ENCODE measurements at places on chromosomes 7 and 10.

DNA sequence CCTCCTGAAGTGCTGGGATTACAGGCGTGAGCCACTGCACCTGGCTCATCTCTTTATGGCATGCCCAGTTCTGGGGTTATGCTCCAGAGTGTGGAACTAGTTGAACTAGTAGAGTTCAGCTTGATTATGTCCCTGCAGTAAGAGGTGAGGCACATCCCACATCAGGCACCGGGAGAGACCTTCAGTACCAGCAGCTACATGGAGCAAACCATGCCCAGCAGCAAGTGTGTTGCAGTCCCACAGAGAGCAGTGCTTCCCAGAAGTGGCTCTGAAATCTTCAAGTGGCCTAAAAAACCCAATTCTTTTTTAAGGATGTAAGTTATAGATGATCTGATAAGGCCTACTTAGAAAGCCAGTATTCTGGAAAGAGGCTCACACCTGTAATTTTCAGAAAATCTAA, 331.9 kb upstream of the PRKCQ start:
- no peak for DNase-seq

DNA sequence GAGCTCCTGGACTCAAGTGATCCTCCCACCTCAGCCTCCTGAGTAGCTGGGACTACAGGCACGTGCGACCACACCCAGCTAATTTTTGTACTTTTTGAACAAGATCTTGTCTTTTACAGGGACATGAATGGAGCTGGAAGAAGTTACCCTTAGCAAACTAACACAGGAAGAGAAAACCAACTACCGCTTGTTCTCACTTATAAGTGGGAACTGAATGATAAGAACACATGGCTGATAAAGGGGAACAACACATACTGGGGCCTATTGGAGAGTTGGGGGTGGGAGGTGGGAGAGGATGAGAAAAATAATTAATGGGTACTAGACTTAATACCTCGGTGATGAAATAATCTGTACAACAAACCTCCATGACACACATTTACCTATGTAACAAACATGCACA, 70.9 kb upstream of the INHBA start:
- no peak for DNase-seq

DNA sequence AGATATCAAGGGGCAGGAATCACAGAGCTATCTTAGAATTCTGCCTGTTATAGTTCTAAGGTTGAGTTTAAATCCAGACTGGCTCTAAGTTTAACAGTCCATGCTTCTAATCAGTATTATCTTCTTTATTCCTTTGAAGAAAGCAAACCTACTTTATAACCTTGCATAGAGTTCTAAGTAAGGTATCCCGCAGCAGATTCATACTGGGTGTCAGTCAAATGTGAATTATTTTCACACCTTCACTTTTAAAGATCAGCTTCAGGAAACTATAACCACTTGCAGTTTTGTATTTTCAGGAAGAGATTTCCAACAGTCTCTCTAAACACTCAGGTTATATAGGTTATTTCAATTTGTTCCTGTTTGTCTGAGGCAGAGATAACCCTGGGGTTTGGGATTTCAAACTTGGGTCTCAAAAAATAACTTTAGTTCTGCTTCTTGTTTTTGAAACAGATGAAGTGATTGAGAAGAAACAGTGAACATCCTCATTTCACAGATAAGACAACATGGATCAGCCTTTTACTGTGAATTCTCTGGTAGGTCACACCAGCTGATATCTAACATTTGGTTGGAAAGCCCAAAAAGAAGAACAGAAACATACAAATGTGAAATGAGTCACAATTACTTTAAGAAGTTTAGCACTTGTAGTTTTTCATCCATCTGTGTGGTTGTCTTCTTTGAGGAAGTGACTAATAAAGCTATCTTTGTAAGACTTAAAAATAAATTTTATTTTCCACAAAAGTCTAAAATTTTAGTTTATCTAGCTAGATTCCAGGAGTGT, 21.4 kb downstream of the STAMBPL1 start:
- no peak for DNase-seq

GRCh38 chr10:49310901-49311554, 12.1 kb downstream of the C10orf71 start:
- DNase-seq, result no peak

- no peak for DNase-seq
Measured at GRCh38 chr7:125195156-125195555, 265.5 kb upstream of the POT1 start.

DNA sequence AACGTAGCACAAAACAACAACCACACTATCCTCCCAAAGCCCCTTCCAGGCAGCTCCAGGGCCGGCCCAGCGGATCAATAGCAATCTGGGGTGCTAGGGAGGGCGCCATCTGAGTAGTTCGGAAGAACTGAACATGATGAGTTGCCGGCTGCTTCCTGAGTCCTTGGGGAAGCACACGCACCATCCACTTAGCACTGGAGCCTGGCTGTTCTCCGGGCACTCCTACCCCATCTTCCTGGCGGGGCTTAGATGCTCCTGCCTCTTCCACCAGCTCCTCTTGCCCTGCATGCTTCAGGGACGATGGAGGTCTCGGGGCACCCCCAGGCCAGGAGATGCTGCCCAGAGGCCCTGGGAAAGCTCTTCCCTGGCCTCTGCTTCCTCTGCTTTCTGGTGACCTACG, at the start of gene KCNK18:
TSS of gene KCNK18 (plus strand) at position 301 of the 400 bp plus-strand sequence. CDS start at position 301, 0 bp downstream.
- DNase-seq, result no peak

DNA sequence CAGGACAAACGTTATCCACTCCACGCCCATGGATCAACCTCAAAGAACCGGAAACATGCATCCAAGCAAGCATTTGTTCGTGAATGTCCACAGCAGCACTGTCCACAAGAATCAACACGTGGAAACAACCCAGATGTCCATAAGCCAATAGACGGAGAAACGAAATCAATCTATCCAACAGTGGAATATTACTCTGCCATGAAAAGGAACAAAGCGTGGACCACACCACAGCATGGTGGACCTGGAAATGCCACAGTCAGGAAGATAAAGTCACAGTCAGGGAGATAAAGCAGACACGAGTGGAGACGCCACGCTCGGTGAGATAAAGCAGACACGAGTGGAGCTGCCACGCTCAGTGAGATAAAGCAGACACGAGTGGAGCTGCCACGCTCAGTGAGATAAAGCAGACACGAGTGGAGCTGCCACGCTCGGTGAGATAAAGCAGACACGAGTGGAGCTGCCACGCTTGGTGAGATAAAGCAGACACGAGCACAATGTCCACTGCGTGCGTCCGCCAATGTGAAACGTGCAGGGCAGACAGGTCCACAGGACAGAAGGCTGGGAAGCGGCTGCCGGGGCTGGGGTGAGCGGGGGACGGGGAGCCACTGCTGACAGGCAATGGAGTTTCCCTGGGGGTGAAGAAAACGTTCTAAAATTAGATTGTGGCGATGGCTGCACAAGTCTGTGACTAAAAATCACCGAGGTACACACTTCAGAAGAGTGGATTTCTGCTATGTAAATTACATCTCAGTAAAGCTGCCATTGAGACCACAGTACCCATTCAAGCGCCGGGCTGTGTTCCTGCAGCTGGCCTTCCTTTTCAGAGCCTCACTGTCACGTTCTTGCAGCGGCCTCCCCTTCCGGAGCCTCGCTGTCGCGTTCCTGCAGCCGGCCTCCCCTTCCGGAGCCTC, 10.6 kb downstream of the GPER1 start:
- no peak for DNase-seq

DNA sequence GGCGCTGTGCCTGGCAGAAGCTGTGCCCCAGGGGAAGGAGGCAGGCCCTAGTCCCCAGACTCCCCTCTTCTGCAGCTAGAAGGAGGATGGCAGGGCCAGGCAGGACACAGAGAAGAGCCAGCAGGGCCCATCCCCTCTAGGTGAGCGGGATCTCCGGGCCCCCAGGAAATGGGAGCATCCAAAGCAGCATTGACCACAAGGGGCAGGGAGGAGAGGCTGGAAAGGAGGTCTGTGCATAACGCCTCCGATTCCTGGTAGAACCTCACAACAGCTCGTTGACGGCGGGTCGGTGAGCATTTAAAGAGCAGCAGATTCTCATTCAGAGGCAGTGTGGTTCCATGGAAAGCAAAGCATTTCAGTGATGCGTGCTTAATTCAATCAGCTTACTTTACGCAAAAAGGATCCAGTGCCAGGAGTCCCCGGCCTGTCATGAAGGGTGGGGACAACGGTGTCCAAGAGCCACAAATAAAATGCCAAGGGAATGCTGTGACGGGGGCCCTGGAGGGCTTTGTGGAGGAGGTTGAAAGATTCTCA, 41.0 kb downstream of the CLRN3 start:
- no peak for DNase-seq

DNA sequence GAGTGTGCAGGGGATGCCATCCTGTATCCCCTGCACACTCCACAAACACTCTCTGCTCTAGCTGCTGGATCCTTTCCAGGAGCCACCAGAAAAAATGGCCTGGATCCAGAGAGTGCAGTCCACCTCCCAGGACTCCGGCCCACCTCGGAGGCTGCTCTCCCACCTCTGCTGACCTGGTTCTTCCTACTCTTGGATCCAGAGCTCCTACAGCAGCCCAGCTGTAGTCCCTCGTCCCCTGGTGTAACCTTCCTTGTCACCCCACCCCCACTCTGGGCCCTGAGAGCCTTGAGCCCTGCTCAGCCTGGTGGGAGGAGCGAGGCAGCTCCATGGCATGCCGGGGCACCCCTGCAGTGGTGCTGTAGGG, 54.4 kb downstream of the GOLGA7B start:
- no peak for DNase-seq

DNA sequence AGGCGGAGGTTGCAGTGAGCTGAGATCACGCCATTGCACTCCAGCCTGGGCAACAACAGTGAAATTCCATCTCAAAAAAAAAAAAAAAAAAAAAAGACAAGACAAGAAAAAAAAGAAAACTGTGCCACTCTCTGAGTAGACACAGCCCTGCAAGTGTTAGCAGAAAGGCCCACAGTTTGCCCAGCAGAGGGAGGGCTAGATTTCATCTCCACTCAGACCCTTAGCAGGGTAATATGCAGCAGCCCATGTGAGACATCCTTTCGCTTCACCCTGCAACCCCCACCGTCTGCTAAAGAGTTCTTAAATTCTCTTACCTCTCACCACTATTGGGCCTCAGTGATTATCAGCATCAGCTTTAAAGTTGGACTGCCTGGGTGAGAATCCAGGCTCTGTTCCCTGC, 38.2 kb downstream of the CTNNA3 start:
- DNase-seq, result no peak
